ENCODE measurements at places on chromosomes 2 and 18.

DNA sequence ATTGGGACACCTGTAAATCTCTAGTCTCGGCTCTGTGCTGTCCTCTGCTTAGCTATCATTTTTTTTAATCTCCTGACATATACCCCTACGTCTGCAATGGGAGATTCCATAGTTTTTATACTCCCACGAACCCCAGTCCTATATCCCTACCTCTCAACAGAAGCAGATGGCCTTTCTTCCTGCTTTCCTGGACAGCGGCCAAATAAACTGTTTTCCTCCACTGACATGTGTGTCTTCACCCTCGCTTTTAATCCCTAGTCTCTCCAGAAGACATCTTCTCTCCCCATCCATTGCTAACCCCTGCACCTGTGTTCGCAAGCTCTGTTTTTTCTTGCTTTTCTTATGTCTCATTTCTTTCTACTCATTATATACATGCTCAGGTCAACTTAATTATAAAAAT lies 395.4 kb downstream of the EPHA4 start:
- DNase-seq, result no peak

DNA sequence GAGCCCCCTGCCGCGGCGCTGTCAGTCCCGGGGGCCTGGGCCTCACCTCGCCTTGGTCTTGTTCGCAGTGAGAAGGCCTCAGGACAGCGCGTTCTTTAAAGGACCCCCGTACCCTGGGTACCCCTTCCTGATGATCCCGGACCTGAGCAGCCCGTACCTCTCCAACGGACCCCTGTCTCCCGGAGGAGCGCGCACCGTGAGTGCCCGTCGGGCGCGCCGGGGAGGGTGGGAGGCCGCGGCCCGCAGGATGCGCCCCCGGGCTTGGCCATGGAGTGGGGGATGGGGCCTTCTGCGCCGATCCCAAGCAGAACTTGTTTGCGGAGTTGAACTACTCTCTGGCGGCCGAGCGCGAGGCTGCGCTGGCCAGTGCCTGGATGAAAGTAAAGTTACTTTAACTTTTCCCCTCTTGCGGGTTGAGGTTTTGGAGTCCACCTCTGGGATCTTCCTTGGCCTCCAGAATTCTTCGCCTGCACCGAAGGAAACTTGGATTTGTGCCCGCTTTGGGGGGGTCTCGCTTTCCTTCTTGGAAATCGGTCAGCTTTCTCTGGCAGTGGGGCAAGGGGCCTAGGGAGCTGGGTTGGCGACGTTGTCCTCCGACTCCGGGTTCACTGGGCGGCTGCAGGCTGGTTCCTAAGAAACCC lies 1.2 kb downstream of the TCF7L1 start:
- no peak for DNase-seq

GRCh38 chr18:22411446-22411845 lies 6.3 kb downstream of the CTAGE1 start:
- no peak for DNase-seq

GRCh38 chr2:197460649-197461048 lies 7.3 kb downstream of the COQ10B start:
- no peak for DNase-seq

GRCh38 chr2:195461010-195461409 lies 196.0 kb upstream of the SLC39A10 start:
- DNase-seq, result no peak

DNA sequence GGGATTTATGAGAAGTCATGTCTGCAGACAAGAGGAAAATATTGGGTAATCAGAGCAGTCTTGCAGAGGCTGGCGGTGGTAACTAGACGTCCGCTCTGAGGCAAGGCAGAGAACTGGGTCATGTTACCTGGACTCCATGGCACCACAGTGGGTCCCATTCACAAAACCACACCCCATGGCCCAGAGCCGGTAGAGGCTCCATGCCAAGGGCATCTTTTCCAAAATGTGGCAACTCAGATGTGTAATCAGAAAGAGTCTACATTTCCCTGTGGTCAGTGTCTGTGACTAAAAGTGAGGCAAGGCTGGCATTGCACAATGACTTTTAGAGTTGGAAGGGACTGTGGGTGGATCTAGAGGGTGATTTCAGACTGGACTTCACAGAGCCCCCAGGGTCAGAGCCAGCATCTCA lies 113.1 kb downstream of the MREG start:
- no peak for DNase-seq

- no peak for DNase-seq
Observed at GRCh38 chr18:46761059-46761769, 4.4 kb upstream of the ST8SIA5 start.

DNA sequence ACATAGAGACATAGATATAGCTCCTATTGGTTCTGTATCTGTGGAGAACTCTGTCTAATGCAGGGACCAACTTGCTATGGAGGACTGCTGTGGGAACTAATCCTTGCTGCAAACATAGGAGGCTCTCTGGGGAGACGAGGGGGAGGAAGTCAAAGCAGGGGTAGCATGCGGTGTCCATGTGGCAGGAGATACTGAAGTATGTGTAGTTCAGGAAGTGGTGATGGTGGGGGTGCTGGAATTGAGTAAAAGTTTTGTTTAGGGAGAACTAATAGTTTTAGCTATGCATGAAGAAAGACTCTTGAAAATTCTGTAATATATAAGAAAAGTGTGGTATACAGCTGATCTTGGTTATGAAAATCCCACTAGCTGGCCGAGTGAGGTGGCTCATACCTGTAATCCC lies 62.0 kb downstream of the ANKRD44 start:
- no peak for DNase-seq

GRCh38 chr2:54680397-54681041 lies 42.9 kb upstream of the EML6 start:
- DNase-seq, result no peak

GRCh38 chr2:209917154-209917771 lies 85.2 kb upstream of the RPE start:
- DNase-seq, result no peak

DNA sequence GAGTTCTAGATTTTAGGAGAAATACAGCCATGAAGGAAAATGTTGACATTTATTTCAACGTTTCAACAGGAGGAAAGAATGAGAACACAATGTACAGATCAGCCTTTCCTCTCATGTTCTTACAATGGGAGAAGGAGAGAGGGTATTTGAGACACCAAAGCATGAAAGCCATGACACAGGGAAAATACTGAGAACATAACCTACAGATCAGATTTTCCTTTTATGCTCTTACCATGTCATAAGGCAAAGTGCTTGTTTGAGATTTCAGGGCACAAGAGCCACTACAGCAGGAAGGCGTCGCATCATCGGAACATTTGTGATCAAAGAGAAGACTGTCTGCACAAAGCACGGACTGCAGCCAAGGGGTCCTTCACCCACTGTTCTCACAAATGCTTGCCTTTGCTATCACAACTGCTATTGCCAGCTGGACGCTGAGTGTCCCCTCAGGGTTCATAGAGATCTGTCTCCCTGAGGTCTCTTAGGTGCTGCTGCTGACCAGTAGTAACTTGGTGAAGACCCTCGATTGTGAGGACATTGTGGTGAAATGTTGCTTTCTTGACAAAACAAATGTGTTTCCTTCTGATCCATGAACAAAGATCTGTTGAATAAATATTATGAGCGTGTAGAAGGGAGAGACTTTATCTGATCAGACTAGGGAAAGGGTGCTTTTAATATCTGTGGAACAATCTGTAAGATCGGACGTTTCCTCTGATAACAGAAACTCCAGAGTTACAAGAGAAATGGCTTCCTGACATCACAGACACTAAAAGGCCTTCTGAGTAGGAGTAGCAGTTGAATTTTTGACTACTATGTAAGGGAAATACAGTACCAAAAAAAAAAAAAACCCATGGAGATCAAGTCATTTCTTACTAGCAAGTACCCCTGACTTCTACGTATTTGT lies 6.4 kb upstream of the IL1RL1 start:
- no peak for DNase-seq

GRCh38 chr2:177545143-177545542 lies 152.6 kb downstream of the AGPS start:
- no peak for DNase-seq

Measured in stimulated activated CD4-positive, alpha-beta T cell treated with anti-CD3 and anti-CD28 coated beads, Interleukin-1b, Interleukin-23, amount 100 ng/mL, for 4 hours (primary cell).